ENCODE measurements at places on chromosomes 5 and 9.

DNA sequence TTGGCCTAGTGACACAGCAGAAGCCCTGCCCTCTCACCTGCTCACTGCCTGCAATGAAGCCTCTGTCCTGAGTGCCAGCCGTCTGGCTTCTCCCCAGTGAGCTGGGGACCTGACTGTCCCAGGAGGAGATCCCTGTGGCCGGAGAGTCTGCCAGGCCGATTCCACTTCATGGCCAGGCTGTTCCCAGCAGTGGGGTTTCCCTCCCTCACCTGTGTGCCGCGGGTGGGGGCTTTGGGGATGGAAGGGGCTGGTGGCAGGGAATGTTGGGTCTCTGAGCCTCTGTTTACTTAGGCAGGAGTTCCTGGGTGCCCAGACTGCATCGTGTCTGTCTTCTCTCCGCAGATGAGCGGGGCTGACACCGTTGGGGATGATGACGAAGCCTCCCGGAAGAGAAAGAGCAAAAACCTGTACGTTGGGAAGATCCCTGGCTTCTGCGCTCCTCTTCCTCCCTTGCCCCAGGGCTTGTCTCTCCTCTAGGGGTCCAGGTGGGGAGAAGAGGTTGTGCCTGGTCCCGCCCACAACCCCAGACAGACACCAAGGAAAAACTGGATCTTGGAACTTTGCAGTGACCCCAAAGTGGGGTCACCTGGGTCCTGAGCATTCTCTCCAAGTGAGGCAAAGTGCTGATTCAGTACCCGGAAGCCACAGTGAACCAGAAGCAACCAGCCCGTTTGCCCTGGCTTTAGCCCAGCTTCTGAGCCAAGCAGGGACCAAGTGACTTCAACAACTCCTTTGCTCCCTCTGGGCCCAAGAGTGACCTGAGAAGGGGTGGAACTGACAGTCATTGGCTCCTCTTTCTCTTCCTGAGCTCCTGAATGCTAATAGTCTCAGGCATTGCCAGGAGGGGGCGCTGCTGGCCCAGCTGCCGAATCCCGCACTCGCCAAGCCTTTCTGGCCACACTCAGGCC is 127.7 kb downstream of the RGS3 start:
- peak; percentile 41 for DNase-seq

- no peak for DNase-seq
Measured at GRCh38 chr5:128881502-128882018, 83.7 kb upstream of the SLC27A6 start.

- DNase-seq = no peak
Measured at GRCh38 chr5:23730023-23730422, 222.6 kb downstream of the PRDM9 start.

GRCh38 chr9:107337676-107338590 is 54.9 kb downstream of the RAD23B start:
- DNase-seq = no peak

GRCh38 chr9:31119890-31120454 is 1264.5 kb upstream of the ACO1 start:
- DNase-seq = peak; percentile 8

GRCh38 chr5:2902186-2902585 is 150.7 kb upstream of the IRX2 start:
- DNase-seq = no peak

GRCh38 chr9:89408628-89409101 is 89.2 kb downstream of the SEMA4D start:
- peak; percentile 63 for DNase-seq

DNA sequence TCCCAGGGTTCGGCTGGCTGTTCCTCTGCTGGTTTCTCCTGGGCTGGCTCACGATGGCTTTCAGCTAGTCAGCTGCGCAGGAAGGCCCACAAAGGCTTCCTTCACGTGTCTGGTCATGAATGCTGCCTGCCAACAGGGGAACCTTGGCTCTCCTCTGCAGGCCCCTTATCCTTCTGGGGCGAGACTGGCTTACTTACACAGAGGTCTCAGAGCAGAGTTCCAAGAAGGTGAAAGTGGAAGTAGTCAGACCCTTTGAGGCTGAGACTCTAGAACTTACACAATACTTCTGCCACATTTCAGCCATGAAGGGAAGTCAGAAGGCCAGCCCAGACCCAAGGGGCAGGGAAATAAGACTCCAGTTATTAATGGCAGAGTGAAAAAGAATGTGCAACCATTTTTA is 99.5 kb downstream of the LHFPL2 start:
- DNase-seq = no peak

Data from activated T-cell treated with anti-CD3 and anti-CD28 coated beads, Interleukin-2, amount 50 U/mL, for 4 hours (primary cell).